GM18507 (cell line): ENCODE measurements at places on chromosomes 7 and 10.

- DNase-seq, result no peak
Observed at GRCh38 chr7:118642396-118642795, 417.9 kb downstream of the ANKRD7 start.

DNA sequence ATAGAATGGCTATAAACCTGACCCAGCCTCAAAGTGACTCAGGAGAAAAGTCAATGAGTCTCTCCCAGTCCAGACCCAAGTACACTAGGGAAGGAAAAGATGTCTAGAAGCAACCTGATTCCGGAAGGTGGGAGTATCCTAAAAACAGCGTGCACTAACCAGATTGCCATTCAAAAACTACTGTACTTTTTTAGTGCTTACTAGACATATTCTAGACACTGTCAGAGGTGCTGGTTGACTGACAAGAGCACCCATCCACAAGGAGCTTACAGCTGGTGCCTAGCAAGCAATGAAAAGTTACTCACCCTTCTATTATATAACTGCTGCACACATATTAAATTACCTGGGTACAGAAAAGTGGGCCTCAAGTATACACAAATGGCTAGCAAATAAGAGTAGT is 81.0 kb downstream of the SIRT1 start:
- no peak for DNase-seq

GRCh38 chr10:65571011-65571570 is 1354.7 kb upstream of the LRRTM3 start:
- DNase-seq, result no peak

DNA sequence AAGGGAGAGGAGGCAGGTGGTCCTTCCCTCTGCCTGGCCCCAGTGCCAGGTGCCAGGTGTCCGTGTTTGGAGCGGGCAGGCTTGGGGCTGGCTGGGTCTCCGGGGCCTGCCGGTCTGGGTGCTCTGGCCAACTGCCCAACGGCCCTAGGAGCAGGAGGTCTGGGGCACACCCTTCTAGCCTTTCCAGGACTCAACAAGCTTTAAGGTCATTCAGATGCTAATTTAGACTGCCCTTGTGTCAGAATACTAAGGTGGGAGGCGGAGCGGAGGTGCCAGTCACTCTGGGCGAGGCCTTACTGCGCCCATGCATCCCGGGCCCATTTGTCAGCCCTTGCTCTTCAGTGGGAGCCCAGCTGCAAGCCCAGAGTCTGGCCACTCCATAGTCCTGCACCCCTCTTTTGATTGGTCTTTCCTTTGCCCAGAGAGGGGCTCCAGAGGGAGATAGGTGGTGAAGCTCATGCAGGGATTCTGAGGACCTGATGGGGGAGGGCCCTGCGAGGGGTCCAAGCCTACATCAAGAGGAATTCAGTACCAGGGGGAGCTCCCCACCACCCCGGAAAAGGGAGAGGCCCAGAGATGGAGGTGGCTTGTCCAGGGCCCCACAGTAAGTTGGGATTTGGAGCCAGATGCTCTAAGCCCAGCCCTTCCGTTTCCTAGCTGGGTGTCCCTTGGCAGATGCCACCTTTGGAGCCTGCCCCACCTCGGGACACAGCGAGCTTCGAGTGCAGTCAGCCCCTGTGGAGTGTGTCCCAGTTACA is 1.3 kb downstream of the PGAM2 start:
- DNase-seq, result no peak

DNA sequence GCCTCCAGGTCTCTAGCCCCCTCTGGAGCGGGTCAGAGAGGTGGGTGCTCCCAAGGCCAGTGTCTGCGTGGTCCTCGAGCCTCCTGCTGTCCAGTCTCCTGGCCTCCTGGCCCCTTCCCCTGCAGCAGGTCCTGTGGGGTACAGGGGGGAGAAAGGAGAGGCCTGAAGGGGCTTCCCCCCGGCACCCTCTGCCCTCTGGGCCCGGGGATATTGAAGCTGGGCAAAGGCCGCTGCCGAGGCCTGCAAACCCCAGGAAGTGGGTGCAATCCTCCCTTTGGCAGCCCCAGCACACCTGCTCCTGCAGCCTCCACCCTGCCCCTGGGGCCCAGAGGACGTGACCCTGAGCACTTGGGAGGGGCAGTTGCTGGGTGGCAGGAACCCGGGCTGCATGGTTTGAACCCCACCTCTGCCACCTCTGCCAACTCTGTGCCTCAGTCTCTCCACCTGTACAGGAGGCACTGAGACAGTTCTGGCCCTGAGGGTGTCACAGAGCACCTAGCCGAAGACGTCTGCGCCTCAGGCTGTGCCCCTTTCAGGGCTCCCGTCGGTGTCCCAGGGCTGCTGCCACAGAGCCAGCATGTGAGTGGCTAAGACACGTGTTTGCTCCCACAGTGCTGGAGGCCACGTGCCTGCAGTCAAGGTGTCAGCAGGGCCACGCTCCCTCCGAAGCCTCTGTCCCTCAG is 59.1 kb upstream of the INPP5A start:
- DNase-seq, result no peak

DNA sequence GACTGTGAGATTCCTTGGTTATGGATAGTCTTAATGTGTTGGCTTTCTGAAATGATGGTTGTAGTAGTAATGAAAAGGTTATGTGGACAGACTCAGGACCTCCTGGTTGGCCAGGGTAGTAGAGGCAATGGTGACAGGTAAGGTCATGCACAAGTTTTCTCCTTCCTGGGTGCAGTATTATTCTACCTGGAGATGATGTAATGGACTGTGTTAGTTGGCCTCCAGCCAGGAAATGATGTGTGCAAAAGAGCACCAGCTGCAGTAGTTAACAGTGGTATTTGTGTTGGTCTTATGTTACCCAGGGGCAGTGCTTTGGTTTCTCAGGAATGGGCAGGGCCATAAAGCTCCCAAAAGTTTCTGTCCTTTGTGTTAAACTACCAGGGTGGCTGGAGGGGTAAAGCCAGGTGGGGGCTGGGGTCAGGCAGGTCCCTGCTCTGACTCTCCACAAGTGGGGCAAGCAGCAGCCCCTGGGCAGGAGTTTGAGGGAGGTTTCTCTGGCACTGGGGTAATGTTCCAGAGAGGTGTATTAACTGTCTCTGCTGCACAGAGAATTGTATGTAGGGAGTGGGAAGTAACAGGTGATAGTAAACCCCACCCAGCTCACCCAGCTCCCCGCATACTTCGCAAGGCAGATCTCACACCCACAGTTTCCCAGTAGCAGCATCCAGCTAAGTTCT is 36.3 kb downstream of the GPR22 start:
- DNase-seq, result no peak

GRCh38 chr7:58087536-58088190 is 637.7 kb downstream of the ZNF716 start:
- DNase-seq, result no peak

DNA sequence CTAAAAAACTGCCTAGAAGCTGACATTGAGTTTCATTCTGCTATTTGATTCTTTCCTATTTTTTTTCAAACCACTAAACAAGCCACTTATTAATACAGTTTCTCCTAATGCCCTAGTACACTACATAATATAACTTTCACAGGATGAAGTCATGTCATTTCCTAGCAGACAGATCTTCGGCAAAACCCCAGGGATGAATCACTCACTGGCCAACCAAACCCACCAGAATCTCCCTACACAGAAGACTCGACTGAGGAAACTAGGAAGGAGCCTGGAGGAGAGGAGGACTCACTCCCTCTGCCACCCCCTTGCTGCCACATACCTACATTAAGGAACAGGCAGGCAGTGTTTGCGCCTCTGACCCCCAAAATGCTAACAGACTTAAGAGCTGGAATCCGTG is 33.4 kb downstream of the XPNPEP1 start:
- DNase-seq, result no peak

GRCh38 chr10:12960334-12960898 is 41.1 kb downstream of the CCDC3 start:
- DNase-seq, result no peak

DNA sequence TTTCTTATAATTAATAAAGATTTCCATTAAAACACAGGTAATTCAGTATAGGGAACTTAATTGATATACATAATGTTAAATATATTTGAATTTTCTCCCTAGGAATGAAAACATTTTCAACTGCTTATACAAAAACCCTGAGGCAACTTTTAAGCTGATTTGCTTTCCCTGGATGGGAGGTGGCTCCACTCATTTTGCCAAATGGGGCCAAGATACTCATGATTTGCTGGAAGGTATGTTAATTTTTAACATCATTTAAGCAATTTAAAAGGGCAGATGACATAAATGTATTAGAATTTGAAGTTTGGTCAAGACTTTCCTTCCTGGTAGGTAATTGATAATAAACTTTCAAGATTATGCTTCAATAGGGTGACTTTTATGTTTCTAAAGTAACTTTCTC is 5.8 kb downstream of the OLAH start:
- no peak for DNase-seq

DNA sequence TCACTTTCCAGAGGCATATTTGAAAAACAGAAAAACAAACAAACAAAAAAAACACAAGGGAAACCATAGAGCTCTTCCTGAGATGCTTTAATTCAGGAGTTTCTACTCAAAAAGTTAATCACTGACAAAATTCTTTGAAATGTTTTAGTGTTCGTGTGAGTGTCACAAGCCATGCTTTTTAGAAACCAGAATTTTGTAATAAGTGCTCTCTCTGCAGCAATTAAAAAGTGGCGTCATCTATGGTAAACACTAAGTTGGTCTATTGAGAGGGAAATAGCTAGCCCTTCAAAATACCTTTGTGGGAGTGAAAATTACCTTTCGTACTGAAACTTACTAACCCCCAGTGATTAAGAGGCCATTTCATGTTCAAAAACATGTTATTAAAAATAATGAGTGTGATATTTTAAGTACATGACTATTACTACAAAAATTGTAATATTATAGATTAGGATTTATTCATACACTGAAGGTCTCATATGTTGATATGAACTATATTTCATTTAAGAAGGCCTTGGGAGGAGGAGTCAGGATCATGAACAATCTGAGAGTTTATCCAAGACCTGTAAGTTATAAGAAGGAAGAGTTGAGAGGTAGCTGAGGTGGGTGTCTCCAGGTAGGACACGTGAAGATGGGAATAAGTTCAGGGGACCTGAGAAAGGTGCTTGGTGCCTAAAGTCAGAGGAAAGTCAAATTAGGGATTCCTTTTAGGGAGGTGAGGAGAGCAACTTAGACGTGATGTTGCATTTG is 94.6 kb downstream of the PPP1R9A start:
- DNase-seq, result no peak

DNA sequence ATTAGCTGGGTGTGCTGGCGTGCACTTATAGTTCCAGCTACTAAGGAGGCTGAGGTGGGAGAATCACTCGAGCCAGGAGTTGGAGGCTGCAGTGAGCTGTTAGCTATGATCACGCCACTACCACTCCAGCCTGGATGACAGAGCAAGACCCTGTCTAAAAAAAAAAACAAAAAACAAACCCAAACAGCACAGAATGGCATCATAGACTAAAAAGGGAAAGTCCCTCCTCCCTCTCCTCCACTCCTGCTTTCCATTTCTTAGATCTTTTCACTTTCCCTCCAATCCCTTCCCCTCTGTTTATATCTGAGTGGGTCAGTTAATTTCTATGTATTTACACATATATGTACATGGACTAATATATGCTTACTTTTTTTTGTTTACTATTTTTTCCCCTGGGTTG is 10.4 kb upstream of the PIP4K2A start:
- no peak for DNase-seq

- no peak for DNase-seq
Observed at GRCh38 chr7:29793507-29793906, 12.8 kb upstream of the WIPF3 start.

DNA sequence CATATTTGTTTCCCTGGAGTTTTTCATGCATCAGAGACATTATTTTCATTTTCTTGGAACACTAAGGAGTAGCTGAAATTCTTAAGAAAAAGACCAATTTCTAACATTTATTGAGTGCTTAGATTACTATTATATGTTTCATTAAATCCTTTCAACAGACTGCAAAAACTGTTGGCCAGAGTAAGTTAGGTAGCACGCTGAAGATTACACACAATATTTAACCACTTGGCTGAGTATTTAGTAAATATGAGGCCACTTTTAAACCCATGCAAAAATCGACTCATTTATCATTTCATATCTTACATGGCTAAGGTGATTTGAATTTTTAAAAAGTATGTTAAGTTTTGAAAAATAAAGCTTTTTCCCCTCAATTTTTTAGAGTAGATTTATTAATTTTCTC is 358.8 kb downstream of the THSD7A start:
- no peak for DNase-seq

DNA sequence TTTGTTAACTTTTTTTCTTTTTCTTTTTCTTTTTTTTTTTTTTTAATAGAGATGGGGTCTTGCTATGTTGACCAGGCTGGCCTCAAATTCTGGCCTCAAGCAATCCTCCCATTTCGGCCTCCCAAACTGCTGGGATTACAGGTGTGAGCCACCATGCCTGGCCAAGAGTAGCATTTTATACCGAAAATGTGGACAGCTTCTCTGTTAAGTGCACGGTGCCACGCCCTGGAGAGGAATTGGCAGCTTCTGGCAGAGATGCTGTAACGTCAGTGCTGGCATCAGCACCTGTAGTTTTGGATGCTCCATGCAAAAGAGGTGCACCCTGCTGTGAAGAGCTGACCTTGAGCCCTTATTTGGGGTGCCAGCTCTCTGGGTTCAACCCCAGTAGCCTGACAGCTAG is 18.2 kb downstream of the IL15RA start:
- no peak for DNase-seq

DNA sequence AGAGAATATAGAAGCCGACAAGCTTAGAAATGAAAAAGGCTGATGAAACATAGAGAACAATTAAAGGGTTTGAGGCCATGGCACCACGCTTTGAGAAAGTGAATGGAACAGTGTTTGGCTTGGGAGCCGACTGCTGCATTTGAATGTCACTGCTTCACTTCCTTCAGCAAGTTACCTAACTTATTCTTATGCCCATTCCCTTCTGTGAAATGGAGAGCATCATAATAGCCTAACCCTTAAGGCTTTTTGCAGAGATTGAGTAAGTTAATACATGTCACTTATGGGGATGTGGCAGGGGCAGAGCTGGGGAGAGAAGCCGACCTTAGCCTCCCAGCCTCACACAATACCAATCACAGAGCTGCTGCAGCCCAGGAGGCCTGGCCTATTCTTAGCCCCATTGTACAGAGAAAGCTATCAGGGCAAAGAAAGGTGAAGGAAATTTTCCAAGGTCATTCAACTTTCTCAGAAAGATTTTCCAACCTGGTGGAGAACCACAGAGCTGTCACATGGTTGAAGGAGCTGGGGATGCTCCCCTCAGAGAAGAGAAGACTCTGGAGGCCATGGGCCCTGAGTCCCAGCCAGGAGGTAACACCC is 186.0 kb upstream of the GDF10 start:
- no peak for DNase-seq

GRCh38 chr10:100334762-100335161 is 4.7 kb upstream of the PKD2L1 start:
- DNase-seq, result no peak

- DNase-seq, result no peak
Observed at GRCh38 chr7:30188811-30189210, 54.0 kb downstream of the MTURN start.

GRCh38 chr7:28191751-28192150 is 11.2 kb upstream of the JAZF1 start:
- no peak for DNase-seq

- no peak for DNase-seq
Observed at GRCh38 chr10:68330852-68331454, 911 bp upstream of the HNRNPH3 start.

- no peak for DNase-seq
Observed at GRCh38 chr10:79028056-79028430, 40.7 kb upstream of the ZMIZ1 start.

GRCh38 chr10:78358982-78359381 is 325.3 kb downstream of the RPS24 start:
- DNase-seq, result no peak
